NCI-H187 treated with DMSO at 0.1 percent for 48 hours (cell line): ENCODE measurements at places on chromosomes 1 and 21.

GRCh38 chr1:98979463-98979862, 25.2 kb downstream of the PLPPR5 start:
- DNase-seq = no peak

DNA sequence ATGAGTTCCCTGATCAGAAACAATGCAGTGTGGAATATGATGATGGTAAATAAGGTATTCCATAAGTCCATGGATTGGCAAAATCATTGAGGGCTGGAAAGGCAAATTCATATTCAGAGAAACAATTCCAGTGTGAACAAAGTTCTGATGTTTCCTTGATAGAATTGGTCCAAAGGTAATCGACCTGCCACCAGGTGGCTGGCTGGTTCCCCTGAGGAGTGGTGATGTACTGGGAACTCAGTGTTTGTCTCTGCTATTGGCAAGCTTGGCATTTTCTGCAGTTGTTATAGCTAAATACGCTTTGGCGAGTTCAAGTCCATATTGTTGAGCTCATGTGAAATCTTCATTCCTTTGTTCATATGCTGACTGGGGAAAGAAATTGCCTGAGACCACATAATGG, 165.5 kb upstream of the PTGFR start:
- no peak for DNase-seq

DNA sequence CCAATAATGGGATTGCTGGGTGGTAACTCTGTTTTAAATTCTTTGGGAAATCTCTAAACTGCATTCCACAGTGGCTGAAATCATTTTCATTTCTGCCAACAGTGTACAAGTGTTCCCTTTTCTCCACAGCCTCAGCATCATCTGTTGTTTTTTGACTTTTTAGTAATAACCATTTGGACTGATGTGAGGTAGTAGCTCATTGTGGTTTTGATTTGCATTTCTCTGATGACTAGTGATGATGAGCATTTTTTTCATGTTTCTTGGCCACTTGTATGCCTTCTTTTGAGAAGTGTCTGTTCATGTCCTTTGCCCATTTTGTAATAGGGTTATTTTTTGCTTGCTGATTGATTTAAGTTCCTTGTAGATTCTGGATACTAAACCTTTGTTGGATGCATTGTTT, 131.9 kb upstream of the B3GALT2 start:
- no peak for DNase-seq

- no peak for DNase-seq
Measured at GRCh38 chr1:207922554-207922953, 11.6 kb upstream of the CD34 start.

DNA sequence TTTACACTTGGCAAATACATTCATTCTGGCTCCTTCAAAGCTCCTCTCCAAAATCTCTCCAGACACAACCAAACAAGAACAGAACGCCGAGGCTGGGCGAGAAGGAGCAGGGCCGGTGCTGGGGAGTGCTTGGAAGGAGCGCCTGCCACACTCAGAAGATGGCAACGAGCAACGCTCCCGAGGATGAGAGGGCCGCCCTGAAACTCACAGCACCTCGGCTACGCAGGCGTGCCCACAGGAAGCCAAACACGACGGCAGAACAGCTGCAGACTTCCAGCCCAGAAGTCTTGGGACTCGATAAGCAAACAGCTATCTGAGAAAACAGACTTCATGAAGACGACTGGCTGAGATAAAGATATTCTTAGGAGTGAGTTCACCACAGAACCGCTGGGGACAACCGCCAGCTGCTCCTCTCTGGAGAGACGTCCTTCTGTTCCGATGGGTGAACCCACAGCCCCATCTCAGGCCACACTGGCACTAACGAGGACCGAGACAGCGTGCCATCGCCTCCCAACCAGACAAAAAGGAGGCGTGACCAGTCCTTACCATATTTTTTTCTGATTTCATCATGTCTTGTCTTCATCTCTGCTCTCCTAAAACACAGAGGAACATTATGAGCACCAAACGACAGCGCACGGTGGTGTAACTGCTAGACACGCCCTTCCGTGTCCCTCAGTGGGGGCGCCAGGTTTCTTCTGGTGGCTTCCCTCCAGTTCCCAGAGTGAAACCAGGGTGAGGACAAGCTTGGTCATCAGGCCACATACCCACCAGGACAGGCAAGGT, 18.6 kb downstream of the PTTG1IP start:
- DNase-seq = no peak

GRCh38 chr21:21464684-21465083, 466.5 kb downstream of the NCAM2 start:
- DNase-seq = no peak

GRCh38 chr1:14778898-14779865, 180.7 kb downstream of the KAZN start:
- no peak for DNase-seq

DNA sequence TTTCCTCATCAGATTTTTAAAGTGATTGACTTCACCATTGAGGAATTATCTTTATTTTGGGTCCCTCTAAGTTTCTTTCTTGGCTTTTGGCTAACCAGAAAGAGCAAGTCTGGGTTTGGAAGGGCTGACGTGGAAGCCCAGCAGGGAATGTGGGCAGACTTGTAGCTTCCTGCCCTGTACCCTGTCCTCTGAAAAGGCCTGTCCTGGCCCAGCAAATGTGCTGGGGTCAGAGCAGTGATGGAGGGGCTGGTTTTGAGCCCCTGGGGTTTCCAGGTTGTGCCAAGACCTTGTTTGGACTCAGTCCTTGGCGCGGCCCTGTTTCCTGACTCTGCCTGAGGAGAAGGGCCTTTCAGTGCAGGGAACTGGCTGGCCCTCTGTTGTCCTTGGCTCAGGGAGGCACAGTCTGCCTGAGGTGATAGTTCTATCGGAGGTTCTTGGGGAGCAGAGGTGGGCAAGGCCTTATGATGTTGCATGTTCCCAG, 72.1 kb downstream of the UCK2 start:
- DNase-seq = no peak

DNA sequence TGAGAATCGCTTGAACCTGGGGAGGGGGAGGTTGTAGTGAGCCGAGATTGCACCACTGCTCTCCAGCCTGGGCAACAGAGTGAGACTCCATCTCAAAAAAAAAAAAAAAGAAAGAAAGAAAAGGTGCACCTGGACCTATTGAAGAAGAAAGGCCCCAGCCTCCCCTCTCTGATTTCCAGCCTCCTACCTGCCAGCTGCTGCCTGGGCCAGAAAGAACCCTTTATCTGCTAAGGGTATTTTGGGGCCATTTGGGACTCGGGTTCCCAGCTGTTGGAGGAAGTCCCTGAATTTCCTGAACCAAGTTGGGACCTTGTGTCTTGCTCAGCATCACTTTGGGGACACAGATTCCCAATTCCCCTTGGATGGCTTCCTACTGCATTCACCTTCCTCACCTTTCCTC, 3.9 kb upstream of the TNFRSF8 start:
- DNase-seq = no peak

DNA sequence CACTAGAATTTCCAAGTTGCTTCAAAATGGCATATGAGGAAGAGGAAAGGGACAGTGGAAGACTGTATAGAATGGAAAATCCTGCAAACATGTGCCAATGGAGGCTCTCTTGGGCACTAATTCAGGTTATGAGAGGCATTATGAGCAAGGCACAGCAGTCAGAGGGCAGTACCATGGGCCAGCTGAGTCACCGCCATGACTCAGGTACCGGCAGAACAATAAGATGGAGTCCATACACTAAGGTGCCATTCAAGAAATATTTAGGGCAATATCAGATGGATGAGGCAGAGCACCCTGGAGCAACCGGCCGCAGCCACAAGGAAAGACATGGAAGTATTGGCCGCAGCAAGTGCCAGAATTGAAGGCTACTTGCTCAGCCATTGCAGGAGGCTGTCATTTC, 25.6 kb upstream of the VAV3 start:
- DNase-seq = no peak

DNA sequence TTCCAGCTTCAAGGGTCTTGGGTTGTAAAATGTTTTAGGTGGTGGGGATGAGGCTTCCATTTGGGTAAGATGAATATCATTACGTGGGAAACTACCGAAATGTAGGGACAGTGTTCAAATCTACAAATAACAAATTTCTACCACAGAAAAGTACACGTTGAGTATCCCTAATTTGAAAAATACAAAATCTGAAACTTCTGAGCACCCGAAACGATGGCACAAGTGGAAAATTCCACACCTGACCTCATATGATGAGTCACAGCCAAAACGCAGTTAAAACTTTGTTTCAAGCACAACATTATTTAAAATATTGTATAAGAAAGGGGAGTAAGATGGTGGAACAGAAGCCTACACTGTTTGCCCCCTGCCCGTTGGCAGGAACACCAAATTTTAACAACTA, 8.8 kb upstream of the HENMT1 start:
- DNase-seq = no peak

- DNase-seq = no peak
Measured at GRCh38 chr21:36127250-36127904, 7.5 kb upstream of the CBR3 start.

DNA sequence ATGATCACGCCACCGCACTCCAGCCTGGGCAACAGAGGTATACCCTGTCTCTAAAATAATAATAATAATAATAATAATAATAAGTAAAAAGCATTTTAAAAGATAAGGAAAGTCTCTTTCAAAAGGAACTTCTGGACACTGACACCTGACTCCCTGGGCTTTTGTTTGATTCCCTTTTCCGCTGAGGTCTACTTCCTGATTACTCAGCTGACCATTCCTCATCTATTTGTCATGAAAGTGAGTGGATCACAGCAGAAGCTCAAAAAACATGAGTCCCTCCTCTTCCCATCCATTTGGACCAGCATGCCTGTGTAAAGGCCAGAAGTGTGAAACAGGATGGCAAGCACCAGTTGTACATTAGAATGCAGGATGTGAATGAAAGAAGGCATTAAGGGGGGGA, 61.1 kb upstream of the FBXO28 start:
- DNase-seq = no peak

- DNase-seq = no peak
Measured at GRCh38 chr1:96039910-96040309, 681.7 kb upstream of the PTBP2 start.

GRCh38 chr1:101235696-101236515, 913 bp upstream of the S1PR1 start:
- DNase-seq = no peak

- no peak for DNase-seq
Measured at GRCh38 chr1:204972426-204972825, 70.6 kb upstream of the CNTN2 start.

DNA sequence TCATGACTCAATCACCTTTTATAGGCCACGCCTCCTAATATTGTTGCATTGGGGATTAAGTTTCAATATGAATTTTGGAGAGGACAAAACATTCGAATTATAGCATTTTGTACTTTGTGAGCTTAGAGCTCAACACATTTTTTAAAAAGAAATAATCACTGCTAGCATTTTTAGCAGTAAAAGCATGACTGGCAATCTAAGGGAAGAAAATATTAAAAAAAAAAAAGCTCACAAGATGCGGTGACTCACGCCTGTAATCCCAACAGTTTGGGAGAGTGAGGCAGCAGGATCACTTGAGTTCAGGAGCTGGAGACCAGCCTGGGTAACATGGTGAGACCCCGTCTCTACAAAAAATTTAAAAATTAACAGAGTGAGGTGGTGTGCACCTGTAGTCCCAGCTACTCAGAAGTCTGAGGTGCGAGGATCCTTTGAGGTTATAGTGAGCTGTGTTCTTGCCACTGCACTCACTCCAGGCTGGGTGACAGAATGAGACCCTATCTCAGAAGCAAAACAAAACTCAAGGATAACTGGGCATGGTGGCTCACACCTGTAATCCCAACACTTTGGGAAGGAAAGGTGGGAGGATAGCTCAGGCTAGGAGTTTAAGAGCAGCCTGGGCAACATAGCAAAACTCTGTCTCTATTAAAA, 28.8 kb upstream of the DIPK1A start:
- DNase-seq = no peak

- no peak for DNase-seq
Measured at GRCh38 chr1:57165546-57165945, 199.7 kb upstream of the C8B start.

DNA sequence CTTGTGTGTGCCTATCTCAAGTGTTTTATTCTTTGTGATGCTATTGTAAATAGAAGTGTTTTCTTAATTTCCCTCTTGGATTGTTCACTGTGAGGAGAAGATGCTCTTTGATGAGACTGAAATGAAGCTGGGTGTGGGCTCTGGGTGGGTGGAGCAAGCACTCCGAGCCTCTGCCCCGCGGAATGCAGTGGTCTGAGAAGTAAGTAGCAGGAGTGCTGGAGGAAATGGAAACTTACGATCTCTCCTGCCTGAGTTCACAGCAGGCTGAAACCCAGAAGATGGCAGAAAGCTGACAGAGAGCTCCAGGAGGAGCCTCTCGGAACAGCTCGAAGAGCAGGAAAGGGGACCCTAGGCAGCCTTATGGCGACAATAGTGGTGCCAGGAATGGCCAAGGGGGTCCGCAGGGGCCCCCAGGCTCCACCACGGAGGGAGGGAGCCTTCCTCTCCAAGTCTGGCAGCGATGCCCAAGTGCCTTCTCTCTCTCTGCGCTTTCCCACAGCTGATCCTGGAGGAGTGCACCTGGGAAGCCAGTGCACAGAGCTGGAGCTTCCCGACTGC, 126.8 kb upstream of the COL6A1 start:
- DNase-seq = no peak

DNA sequence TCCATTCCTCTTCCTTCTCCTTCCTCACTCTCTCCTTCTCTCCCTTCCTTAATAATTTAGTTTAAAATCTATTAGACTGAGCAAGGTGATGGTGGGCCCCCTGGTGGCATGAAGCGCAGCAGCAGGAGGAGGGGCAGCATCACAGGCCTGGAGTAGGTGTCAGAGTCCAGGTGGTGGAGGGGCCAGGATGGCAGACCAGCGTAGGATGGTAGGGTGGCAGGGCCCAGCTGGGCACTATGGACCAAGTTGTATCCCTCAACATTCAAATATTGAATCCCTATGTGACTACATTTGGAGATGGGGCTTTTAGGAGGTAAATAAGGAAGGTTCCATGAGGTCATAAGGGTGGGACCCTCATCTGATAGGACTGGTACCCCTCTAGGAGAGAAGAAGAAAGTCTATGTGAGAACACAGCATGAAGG, 61.0 kb downstream of the WDR4 start:
- DNase-seq = no peak

DNA sequence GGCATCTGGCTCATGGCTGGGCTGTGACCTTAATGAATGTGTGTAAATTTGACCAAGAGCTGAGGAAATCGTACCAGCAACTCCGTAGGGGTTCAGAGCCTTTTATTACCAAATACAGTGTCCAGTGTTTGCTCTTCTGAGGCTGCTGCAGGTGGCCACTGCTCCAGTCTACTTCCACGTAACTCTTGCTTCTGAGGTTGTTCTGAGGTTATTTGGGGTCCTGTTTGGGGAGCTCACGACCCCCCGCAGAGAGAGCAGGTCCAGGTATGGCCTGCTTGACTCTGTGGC, 33.6 kb downstream of the MAN1C1 start:
- DNase-seq = no peak

DNA sequence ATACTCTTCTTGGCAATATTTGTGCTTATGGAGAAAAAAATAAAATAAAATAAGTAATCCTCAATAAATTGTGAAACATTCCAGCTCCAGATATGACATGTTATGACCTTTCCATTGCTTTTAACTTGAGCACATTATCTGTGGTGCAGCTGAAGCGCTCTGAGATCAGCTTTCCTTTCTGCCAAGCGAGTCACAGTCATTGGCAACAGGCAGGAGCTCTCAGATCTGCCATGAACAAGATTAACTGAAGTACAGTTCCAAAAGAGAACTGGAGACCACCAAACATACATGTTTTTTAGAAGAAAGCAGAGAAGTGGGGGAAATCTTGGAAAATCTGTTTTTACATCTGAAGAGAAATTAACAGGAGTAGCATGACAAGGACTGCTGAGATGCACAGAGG, 89.2 kb upstream of the DSCAM start:
- DNase-seq = no peak
